Glomerular endothelial cell (primary cell): ENCODE measurements at places on chromosomes 16 and 17. TPM values are rescaled to one million over a fixed set of nuclear protein-coding genes. Genes with fewer than 3 reads are reported as not detected.

DNA sequence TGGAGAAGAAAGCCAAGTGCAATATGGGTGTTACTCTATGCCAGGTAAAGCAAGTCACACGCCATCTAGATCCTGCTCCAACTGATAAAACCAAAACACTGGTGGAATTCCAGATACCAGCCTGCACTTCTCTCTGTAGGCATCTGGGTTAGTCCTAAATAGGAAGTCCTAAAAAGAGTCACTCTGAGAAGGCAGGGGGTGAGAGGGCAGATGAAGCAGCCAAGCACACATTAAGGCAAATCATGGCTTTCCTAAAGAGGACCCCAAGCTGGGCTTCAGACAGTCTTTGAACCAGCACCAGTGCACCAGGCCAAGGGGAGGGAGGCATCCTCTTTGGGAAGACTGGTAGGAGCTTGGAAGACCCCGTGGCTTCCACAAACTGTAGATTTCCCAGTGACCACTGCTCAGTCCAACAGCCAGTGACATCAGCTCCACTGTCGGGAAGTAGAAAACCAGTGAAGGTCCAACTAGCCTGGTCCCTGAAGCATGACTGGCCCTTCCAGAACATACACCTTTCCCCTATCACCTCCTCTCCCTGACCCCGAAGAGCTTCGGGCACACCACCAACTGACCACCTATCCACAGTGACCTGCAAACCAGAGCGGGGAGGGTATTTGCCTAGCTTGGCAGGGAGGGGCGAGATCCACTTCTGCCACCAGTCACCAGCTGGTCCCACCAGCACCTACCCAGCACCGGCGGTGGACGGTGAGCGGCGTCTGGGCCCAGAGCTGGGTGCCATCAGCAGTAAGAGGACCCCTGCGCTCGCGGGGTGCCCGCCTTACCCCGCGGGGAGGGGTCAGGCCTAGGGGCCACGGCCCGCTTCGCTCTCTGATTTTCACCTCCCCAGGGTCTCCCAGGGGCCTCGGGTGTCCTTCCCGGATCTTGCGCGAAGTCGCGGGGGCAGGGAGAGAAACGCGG, 1.0 kb downstream of the LITAF start:
- no peak for DNase-seq

The SHMT1 gene
- 6.9 and 8.6 TPM in 2 replicates for total RNA-seq

DNA sequence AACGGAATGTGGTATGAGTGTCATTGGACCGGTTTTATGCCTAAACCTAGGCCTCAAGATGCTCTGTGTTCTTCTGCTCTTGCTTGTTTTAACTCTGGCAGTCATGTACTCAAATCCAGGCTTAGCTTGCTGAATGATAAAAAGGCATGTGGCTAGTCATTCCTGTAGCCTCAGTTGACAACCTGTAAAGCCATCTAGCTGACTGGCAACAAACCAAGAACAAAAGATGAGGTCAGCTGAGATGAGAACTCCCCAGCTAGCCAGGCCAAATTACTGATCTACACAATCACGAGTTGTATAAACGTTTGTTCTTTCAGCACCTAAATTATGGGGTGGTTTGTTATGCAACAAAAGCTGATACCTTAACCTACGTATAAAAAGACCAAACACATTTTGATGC, 1406.0 kb upstream of the CDH8 start:
- no peak for DNase-seq

GRCh38 chr16:69563605-69564580, 1.9 kb upstream of the NFAT5 start:
- no peak for DNase-seq

GRCh38 chr16:73794994-73795393, 501.6 kb upstream of the PSMD7 start:
- no peak for DNase-seq

The GH2 gene
- total RNA-seq, result not detected in 2 replicates

DNA sequence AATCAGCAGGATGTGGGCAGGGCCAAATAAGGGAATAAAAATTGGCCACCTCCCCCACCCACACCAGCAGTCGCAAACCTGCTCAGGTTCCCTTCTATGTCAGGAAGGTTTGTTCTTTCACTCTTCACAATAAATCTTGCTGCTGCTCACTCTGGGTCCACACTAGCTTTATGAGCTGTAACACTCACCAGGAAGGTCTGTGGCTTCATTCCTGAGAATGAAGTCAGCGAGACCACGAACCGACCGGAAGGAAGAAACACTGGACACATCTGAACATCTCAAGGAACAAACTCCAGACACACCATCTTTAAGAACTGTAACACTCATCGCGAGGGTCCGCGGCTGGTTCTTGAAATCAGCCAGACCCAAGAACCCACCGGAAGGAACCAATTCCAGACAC, 115.5 kb upstream of the TBX2 start:
- no peak for DNase-seq

The TMEM238L gene
- not detected in 2 replicates for total RNA-seq
